ENCODE measurements at places on chromosomes 4 and X.

DNA sequence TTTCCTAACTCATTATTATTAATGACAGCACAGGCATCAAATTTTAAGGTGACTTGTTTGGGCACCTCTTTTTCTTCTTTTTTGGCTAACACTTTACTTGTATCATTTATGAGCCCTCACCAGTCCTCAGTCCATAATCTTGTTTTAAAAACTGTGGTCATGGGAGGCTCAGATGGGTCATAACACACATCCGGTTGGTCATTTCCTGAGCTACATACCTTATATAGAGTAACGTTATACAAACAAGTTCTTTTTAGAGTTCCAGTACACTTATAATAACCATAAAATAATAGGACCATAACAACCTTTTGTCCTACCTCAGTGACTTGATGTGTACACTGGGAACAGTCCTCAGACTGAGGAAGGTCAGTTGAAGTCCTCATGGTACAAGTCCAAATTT is 21.1 kb upstream of the PLS3 start:
- H3K27ac ChIP-seq = no peak overlapping the region
- no peak overlapping the region for H3K4me3 ChIP-seq
- H3K36me3 ChIP-seq = no peaks in the 10 kb centered on the region
- no peaks in the 10 kb centered on the region for H3K4me1 ChIP-seq

DNA sequence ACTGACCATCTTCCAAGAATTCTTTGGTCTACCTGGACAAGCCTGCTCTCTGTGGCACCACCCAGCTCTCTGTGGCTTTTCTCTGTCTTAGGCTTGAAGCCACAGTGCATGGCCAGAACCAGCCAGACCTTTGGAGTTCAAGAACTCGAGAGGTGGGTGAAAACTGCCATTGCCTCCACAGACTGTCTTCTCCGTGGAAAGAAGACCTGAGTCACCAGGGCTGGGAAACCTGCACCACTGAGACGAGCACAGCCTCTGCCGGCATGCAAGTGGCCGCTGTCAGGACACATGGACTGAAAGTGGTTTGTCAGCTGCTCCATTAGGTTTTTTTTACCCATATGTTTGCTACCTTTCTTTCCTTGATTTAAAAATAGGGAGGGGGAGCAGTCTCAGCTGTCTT is 74.5 kb downstream of the MGST2 start:
- H3K4me1 ChIP-seq = peaks cover 6% of the 10 kb centered on the region
- no peaks in the 10 kb centered on the region for H3K27me3 ChIP-seq
- DNase-seq = no peak

GRCh38 chrX:154987940-154988339 is 34.6 kb downstream of the F8 start:
- no peak overlapping the region for H3K4me3 ChIP-seq
- H3K27me3 ChIP-seq = no peaks in the 10 kb centered on the region
- no peaks in the 10 kb centered on the region for H3K36me3 ChIP-seq

GRCh38 chr4:181470306-181470705 is 772.9 kb upstream of the TENM3 start:
- no peaks in the 10 kb centered on the region for H3K4me1 ChIP-seq
- H3K27me3 ChIP-seq = no peaks in the 10 kb centered on the region
- H3K4me3 ChIP-seq = no peak overlapping the region
- H3K36me3 ChIP-seq = no peaks in the 10 kb centered on the region

DNA sequence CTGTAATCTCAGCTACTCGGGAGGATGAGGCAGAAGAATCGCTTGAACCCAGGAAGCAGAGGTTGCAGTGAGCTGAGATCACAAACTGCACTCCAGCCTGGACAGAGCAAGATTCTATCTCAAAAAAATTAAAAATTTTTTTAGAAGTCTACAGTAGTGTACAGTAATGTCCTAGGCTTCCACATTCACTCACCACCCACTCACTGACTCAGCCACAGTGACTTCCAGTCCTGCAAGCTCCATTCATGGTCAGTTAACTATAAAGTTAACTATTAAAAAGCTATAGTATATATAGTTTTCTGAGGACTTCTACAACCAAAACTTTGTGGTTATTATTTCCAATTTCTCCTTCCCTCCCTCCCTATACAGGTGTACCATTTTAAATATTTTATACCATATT is 34.7 kb upstream of the NEUROG2 start:
- no peaks in the 10 kb centered on the region for H3K27me3 ChIP-seq
- no peaks in the 10 kb centered on the region for H3K4me1 ChIP-seq
- H3K4me3 ChIP-seq = no peak overlapping the region
- peaks cover 3% of the 10 kb centered on the region for H3K36me3 ChIP-seq

DNA sequence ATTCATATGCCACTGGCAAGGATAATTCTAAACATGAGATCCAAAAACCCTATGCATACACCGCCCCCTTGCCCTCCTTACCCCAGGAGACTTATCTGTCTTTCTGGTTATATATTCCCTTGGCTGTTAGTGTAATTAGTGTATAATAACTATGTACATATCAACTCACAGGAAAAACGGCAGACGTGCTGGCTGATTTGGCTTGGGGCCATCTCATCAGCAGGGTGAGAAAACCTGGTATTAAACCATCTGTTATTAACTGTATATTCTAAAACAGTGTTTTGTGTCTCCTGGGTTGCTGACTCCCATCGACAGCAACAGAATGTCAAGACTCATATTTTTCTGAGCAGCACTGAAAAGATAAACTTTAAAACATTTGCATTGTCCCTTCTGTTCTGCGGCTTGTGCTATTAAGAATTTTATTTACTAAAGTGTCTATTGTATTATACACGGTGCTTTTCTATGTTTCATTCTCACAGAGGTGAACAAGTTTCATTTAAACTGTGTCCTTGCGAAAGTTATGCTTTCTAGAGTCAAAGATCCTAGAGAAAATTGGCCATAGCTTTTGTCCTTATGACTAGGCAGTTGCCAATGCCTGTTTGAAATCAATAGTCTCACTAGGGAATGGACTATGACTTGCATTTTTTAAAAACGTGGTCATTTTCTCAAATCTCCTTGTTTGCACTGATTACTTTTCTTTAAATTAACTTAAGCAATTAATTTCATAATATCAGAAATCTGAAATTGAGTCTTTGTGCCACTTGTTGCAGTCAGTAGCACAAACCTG is 211.5 kb upstream of the MID1 start:
- H3K36me3 ChIP-seq = peaks cover 3% of the 10 kb centered on the region
- H3K27me3 ChIP-seq = no peaks in the 10 kb centered on the region
- no peak overlapping the region for H3K4me3 ChIP-seq
- H3K27ac ChIP-seq = no peak overlapping the region

- no peaks in the 10 kb centered on the region for H3K27me3 ChIP-seq
- H3K27ac ChIP-seq = no peak overlapping the region
- peaks cover 11% of the 10 kb centered on the region for H3K36me3 ChIP-seq
These were observed 5.1 kb downstream of the PPP1R2C start for GRCh38 chrX:42772874-42773273.

DNA sequence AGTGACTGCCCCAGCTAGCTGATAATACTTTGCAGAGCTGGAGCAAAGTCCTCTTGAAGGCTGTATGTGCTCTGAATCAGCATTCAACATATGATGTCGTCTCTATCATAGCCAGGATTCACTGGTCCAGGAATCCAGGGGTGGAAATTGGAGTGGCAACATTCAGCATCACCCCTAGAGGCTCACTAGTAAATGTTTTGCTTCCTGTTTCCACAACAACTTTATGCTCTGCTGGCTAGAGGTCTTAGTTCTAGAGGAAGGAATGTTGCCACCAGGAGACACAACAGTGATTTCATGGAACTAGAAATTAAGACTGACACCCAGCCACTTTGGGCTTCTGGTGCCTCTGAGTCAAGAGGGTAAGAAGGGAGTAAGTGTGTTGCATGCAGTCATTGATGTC is 11.3 kb downstream of the MAGEA1 start:
- no peak overlapping the region for H3K4me3 ChIP-seq
- peaks cover 12% of the 10 kb centered on the region for H3K36me3 ChIP-seq
- DNase-seq = no peak
- H3K27ac ChIP-seq = no peak overlapping the region
- H3K27me3 ChIP-seq = no peaks in the 10 kb centered on the region
